Activated CD4-positive, alpha-beta T cell treated with anti-CD3 and anti-CD28 coated beads, Interleukin-2, amount 10 ng/mL, durations not matched to agents 7 days and 5 days (primary cell): ENCODE measurements at places on chromosomes 3 and 15. TPM values are rescaled to one million over a fixed set of nuclear protein-coding genes. Genes with fewer than 3 reads are reported as not detected.

DNA sequence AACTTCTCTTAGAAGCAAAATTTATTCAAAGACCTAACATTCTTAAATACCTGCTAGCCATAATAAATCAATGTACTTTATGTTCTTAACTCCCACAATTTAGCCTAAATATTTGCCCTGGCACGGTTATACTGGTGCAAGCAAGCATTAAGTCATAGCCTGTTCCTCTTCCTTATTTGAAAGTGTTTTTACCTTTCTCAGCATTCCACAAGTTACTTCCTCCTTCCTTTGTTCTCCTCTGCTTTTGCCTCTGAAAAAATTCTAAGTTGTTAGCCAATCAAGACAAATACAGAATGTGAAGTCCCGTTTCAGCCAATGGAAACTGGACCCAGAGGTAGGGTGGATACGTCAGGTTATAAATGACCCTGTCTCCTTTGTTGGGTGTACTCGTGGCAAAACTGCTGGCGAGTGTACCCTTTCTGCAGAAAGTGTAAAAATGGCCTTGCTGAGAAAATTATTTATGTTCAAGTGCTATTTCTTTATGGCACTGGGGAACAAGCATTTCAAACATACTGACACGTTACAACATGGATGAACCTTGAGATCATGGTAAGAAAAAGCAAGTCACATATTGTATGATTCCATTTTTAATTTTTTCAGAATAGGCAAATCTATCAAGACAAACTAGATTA, 3.1 kb upstream of the TATDN2 start:
- DNase-seq = no peak

DNA sequence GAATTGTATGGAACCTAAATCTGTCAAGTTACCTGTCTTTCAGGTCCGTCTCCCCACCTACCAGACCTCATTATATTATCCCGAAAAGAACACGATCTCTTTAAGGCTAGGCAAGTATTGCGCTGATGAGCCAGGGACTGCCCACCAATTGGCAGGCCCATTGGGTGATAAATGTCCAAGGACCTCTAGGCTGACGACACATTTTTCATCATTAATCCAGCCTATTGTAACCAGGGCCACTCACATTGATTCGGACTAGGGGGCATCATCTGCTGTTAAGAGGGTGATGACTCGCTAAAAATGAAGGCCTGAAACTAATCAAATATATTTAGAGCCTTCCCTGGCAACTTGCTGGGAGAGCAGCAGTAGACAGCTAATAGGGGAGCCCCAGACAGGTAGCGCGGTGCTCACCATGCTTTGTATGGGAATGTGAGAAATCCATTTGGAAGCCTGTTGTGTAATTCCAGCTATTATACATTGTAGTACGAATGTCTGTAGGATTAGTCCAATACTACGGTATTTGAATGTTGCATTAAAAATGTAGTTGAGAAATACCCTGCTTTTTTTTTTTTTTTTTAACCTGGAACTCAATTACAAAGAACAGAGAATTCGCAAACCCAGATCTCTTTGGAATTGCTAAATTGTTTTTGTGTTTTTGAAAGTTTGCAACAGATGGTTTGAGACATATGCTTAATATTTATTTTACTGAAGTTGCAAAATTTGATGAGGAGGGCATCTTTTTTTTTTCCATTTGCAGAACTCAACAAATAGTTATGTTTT, 156.1 kb downstream of the ROBO2 start:
- no peak for DNase-seq

Gene MYRIP
- not detected for total RNA-seq

GRCh38 chr3:124108446-124108845, 116.5 kb upstream of the ROPN1 start:
- no peak for DNase-seq

DNA sequence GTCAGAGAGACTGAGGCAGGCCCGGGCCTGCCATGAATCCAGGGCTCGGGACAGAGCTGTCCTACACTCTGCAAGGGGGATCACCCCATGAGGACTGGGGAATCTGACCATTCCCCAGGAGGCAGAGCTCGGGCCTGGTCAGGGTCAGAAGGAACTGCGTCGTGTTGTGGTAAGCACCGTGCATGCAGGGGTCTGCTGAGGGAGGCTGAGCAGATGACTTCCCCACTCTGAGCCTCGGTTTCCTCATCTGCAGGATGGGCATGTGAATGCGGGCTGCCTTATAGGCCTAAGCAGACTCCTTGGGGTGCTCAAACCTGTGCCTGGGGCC, 61.6 kb upstream of the IQSEC1 start:
- DNase-seq = no peak

GRCh38 chr3:8959668-8960067, 3.6 kb downstream of the RAD18 start:
- DNase-seq = no peak

- peak; percentile 40 for DNase-seq
Measured at GRCh38 chr3:123489400-123490004, 40.6 kb upstream of the ADCY5 start.

DNA sequence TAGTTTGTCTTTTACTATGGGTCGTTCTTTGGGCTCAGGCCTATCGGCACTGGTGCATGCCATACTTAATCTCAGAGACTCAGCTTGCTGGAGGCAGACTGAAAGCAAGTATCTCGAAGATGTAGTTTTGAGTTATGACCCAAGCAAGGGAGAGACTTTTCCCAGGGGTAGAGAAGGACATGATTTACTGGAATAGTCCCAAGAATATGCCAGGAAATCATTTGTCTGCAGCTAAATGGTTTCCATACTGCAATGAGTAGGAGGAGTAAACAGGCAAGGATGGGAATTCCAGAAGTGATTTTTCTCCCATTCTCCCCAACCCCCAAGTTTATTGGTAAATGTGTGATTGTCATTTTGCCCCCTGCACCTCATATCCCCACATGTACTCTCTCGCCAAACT, 35.4 kb upstream of the LACTB start:
- DNase-seq = no peak

- no peak for DNase-seq
Measured at GRCh38 chr15:51869060-51869421, 39.6 kb downstream of the TMOD3 start.

Gene GPR149
- total RNA-seq = not detected

GRCh38 chr3:173065543-173065981, 75.5 kb downstream of the SPATA16 start:
- no peak for DNase-seq

Gene MORC1
- total RNA-seq = not detected

- no peak for DNase-seq
Measured at GRCh38 chr3:51712038-51712420, 5.2 kb downstream of the GRM2 start.

DNA sequence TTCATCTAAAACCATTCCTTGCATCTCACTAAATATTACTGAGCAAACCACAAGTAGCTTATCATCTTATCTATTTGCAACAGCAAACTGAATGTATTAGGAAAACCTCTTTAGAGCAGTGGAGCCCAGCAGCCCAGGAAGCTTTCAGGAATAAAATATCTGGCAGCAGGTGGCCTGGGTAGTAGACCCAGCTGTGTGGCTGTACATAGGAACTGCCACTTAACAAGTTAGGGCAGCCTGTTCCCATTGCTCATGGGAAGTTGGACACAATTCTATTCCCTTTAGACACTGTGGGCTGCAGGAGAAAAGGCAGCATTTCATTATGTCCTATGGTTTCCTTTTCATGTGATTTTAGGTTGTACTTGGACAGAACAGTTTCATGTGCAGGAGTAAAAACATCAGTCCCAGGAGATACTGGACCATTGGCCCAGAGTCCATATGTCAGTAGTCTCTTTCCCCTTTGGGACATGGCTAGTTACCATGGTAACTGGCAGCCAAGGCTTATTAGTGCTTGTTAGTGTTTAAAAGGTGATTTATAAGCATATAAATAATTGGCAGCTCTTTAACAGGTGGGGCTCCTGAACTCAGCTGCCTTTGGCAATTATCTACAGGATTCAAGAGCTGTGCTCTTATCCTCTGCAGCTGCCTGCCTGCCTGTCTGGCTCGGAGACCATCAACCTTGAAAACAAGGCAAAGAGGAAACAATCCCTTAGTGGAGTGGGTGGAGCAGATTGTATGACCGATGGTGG, 28.9 kb upstream of the LSAMP start:
- no peak for DNase-seq

DNA sequence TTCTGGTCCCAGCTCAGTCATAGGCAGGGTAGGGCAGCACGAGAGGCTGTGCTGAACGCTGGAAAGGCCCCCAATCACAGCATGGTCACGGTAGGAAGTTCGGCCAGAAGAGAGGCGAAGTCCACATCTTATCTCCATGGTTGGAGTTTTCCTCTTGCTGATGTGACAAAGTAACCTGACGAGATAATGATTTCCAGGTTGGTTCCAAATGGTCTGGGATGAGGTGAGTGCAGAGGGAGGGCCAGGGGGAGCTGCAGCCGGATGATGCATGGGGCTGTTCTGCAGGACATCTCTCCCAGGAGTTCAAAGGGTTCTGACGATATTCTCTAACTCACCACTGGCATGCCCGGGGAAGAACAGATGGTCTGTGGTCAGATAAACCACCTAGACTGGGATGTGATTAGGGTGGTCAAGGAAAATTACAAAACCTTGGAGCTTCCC, 83.2 kb upstream of the WNT5A start:
- no peak for DNase-seq

Gene EPB42
- not detected for total RNA-seq

Gene HIGD2B
- total RNA-seq = not detected
